Astrocyte (in vitro differentiated cells and primary cell): ENCODE measurements at places on chromosomes 5 and 9. TPM values are rescaled to one million over a fixed set of nuclear protein-coding genes. Genes with fewer than 3 reads are reported as not detected.

- peak overlapping the region; percentile 69 for H3K27ac ChIP-seq
- no peaks in the 10 kb centered on the region for H3K36me3 ChIP-seq
- H3K4me3 ChIP-seq: no peak overlapping the region
- peaks cover 25% of the 10 kb centered on the region for H3K4me1 ChIP-seq
- no peak for DNase-seq
These were observed 12.8 kb downstream of the SPATA9 start for GRCh38 chr5:95669985-95670384.

- no peak overlapping the region for H3K27ac ChIP-seq
- no peaks in the 10 kb centered on the region for H3K4me1 ChIP-seq
- no peak overlapping the region for H3K4me3 ChIP-seq
- no peaks in the 10 kb centered on the region for H3K36me3 ChIP-seq
These were observed 7.8 kb downstream of the PLEKHG4B start for GRCh38 chr5:99815-100214.

- DNase-seq: no peak
- H3K27ac ChIP-seq: no peak overlapping the region
- H3K36me3 ChIP-seq: peaks cover 15% of the 10 kb centered on the region
- H3K4me3 ChIP-seq: no peak overlapping the region
These were observed 61.1 kb downstream of the ERCC6L2 start for GRCh38 chr9:95936579-95937075.

- H3K4me1 ChIP-seq: peaks cover 16% of the 10 kb centered on the region
- H3K27me3 ChIP-seq: no peaks in the 10 kb centered on the region
- no peaks in the 10 kb centered on the region for H3K36me3 ChIP-seq
- H3K4me3 ChIP-seq: no peak overlapping the region
- peak; percentile 84 for DNase-seq
- H3K27ac ChIP-seq: no peak overlapping the region
These were observed 669.0 kb downstream of the ACTL7B start for GRCh38 chr9:108186642-108187395.

The SLC6A7 gene
- not detected in 2 replicates for total RNA-seq
